ENCODE measurements at places on chromosomes 5 and 9. TPM values are rescaled to one million over a fixed set of nuclear protein-coding genes. Genes with fewer than 3 reads are reported as not detected.

Gene BRIX1
- total RNA-seq = 24.1 TPM

Gene IFNB1
- not detected for total RNA-seq

Gene CDH6
- 55.5 TPM for total RNA-seq

Gene SLC22A4
- total RNA-seq = 5.4 TPM

Gene ACTBL2
- total RNA-seq = 0.10 TPM

- DNase-seq = no peak
- no peak overlapping the region for H3K4me3 ChIP-seq
- H3K27ac ChIP-seq = no peak overlapping the region
- H3K27me3 ChIP-seq = no peaks in the 10 kb centered on the region
- no peaks in the 10 kb centered on the region for H3K36me3 ChIP-seq
Observed at GRCh38 chr5:152994033-152994680, 496.3 kb upstream of the GRIA1 start.

GRCh38 chr5:35214051-35214450 lies 16.2 kb downstream of the PRLR start:
- no peak overlapping the region for H3K4me3 ChIP-seq
- no peaks in the 10 kb centered on the region for H3K36me3 ChIP-seq
- no peaks in the 10 kb centered on the region for H3K4me1 ChIP-seq

- H3K27ac ChIP-seq = peak overlapping the region; percentile 73
- no peaks in the 10 kb centered on the region for H3K27me3 ChIP-seq
- no peak overlapping the region for H3K4me3 ChIP-seq
- peaks cover 6% of the 10 kb centered on the region for H3K36me3 ChIP-seq
Observed at GRCh38 chr5:159040181-159040580, 59.5 kb downstream of the EBF1 start.

- H3K27ac ChIP-seq = no peak overlapping the region
- H3K4me1 ChIP-seq = peaks cover 27% of the 10 kb centered on the region
Observed at GRCh38 chr5:137200906-137201700, 298.0 kb downstream of the SPOCK1 start.

GRCh38 chr5:55331321-55331720 lies 23.5 kb downstream of the MTREX start:
- no peak for DNase-seq
- H3K36me3 ChIP-seq = peaks cover 15% of the 10 kb centered on the region
- H3K27me3 ChIP-seq = no peaks in the 10 kb centered on the region
- no peak overlapping the region for H3K4me3 ChIP-seq
- H3K27ac ChIP-seq = no peak overlapping the region

DNA sequence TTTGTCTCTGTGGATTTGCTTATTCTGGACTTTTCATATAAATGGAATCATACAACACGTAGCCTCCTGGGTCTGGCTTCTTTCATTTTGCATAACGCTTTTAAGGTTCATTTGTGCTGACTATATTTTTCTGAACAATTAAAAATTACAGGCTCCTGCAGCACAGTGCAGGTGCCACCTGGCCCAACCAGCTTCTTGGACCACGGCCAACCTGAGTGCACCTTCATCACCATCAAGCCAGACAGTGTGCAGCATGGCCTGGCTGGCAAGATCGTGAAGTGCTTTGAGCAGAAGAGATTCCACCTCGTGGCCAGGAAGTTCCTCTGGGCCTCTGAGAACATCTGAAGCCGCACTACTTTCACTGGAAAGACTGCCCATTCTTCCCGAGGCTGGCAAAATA lies 53.5 kb upstream of the COL15A1 start:
- H3K4me1 ChIP-seq = peaks cover 26% of the 10 kb centered on the region
- peaks cover 8% of the 10 kb centered on the region for H3K27me3 ChIP-seq
- no peak for DNase-seq
- no peak overlapping the region for H3K4me3 ChIP-seq
- no peak overlapping the region for H3K27ac ChIP-seq

DNA sequence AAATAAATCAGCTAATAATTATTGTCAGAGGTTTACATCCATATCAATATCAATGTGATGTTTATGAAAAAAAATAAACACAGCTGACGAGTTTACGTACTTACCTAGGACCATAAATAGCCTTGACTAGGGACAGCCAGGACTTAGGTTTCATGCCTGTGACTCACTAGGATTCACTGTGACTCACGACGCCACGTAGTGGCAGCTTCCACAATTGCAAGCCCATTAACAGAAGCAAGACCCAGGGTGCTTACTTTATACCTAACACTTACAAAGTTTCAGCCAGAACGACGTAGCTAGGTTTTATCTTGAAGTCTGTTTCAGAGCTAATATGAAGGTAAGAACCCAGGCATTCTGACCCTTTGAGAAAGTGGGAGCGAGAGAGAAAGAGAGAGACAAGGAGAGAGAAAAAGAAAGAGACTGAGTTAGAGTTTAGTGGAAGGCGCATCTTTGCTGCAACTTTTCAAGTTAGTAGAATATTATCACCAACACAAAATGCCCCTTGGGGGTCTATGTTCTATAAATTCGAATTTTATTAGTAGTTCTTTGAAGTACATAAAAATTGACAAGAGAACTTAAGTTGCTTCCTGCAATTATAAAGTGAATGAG lies 191.2 kb downstream of the GNA14 start:
- H3K36me3 ChIP-seq = no peaks in the 10 kb centered on the region
- no peak overlapping the region for H3K4me3 ChIP-seq
- H3K27me3 ChIP-seq = no peaks in the 10 kb centered on the region
- peaks cover 16% of the 10 kb centered on the region for H3K4me1 ChIP-seq

GRCh38 chr5:22710660-22711059 lies 142.5 kb downstream of the CDH12 start:
- no peak overlapping the region for H3K27ac ChIP-seq
- H3K27me3 ChIP-seq = peaks cover 15% of the 10 kb centered on the region
- no peaks in the 10 kb centered on the region for H3K36me3 ChIP-seq
- H3K4me1 ChIP-seq = no peaks in the 10 kb centered on the region
- no peak overlapping the region for H3K4me3 ChIP-seq
- DNase-seq = no peak

DNA sequence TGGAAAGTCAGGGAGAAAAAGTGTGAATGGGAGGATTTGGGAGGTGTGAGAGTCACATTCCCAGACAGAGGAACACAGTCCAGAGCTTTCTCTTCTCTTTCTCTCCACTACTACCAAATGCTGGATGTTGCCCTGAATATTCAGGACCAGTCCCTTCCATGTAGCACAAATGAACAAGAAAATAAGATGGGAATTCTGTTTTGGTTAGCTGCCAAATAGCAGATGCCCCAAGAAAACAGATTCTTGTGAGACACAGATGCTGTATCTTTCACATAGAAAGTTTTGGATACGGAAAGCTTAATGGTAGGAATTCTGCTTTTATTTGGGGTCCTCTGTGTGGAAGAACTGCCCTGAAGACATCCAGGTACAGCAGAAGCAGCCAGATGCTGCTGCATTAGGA lies 37.8 kb downstream of the PRLR start:
- H3K27ac ChIP-seq = no peak overlapping the region
- peaks cover 57% of the 10 kb centered on the region for H3K27me3 ChIP-seq
- H3K4me1 ChIP-seq = no peaks in the 10 kb centered on the region

- no peak overlapping the region for H3K4me3 ChIP-seq
- no peaks in the 10 kb centered on the region for H3K27me3 ChIP-seq
- no peak overlapping the region for H3K27ac ChIP-seq
Observed at GRCh38 chr5:72661405-72661804, 154.2 kb upstream of the ZNF366 start.

DNA sequence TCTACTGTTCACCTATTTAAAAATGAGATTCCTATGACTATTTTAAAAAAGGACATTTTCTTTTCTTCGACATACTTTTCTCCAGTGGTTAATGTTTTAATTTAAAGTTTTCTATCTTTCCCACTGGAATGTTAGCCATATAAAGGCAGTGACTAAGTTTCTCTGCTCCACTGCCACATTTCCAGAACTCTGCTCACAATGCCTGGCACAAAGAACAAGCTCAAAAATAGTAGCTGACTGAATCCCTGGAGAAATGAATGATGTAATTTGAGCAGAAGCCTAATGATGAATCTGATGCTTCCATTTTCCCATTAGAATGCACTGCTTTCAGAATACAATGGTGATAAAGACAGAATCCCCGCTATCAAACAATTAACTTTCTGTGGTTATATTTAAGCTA lies 817.8 kb downstream of the MTRR start:
- no peaks in the 10 kb centered on the region for H3K27me3 ChIP-seq
- peak overlapping the region; percentile 60 for H3K27ac ChIP-seq
- no peak for DNase-seq
- no peaks in the 10 kb centered on the region for H3K36me3 ChIP-seq
- H3K4me3 ChIP-seq = no peak overlapping the region
- H3K4me1 ChIP-seq = peaks cover 23% of the 10 kb centered on the region

DNA sequence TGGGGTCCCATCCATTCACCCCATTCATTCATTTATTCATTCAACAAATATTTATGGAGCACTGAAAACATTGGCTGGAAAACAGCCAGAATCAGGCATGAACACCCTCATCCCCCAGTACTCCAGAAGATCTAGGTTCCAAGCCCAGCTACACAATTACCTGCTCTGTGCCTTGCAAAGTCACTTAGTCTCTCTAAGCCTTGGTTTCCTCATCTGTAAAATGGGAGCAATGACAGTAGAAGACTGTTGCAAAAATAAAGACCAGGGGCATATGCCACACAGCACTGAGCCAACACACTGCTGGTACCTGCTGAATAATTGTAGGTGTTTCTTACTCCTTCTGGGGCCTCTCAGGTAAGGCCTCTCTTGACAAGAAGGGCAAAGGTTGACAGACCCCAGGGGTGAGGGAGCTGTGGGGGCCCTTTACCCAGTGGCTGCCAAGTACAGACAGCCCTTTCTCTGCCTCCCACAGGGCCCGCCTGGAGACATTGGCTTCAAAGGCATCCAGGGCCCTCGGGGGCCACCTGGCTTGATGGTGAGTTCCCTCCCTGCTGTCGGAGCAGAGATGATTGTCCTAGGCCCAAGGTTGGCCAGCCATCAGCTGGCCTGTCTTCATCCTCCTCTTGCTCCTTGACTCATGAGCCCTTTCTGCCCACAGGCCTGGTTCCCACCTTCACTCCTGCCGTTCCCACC lies 22.6 kb upstream of the ORM1 start:
- no peaks in the 10 kb centered on the region for H3K27me3 ChIP-seq
- DNase-seq = no peak
- H3K36me3 ChIP-seq = peaks cover 24% of the 10 kb centered on the region
- no peak overlapping the region for H3K4me3 ChIP-seq

DNA sequence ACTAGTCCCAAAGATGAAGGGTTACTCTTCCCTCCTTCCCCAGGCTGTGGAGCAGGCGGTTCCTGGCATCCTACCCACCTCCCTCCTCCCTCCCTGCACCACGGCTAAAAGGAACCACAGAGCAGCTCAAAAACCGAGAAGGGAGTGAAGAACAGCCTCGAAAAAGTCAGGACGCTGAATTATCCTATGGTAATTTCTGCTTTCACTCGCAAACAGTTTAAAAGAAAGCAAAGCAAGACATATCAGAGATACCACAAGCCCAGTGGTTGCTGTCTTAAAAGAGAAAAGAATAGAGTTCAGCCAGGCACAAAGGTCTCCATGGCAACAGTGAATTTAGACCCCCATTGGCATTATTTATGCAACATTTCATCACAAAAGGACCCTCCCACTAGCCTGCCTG lies 315.4 kb downstream of the CTNND2 start:
- peaks cover 3% of the 10 kb centered on the region for H3K27me3 ChIP-seq
- H3K36me3 ChIP-seq = no peaks in the 10 kb centered on the region
- no peak overlapping the region for H3K4me3 ChIP-seq
- peak overlapping the region; percentile 61 for H3K27ac ChIP-seq

DNA sequence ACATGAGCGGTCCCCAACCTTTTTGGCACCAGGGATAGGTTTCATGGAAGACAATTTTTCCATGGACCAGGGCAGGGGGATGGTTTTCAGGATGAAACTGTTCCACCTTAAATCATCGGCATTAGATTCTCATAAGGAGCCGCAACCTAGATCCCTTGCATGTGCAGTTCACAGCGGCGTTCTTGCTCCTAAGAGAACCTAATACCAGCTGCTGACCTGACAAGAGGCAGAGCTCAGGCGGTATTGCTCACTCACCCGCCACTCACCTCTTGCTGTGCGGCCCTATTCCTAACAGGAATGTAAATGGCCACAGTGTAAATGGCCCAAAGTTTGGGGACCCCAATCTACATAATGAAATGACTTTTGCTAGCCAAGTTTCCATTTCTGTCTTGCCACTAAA lies 3.1 kb upstream of the PLIN2 start:
- H3K4me1 ChIP-seq = peaks cover 35% of the 10 kb centered on the region
- no peaks in the 10 kb centered on the region for H3K36me3 ChIP-seq
- no peaks in the 10 kb centered on the region for H3K27me3 ChIP-seq
- H3K4me3 ChIP-seq = no peak overlapping the region
- no peak for DNase-seq

- no peak overlapping the region for H3K4me3 ChIP-seq
- DNase-seq = peak; percentile 92
- H3K36me3 ChIP-seq = peaks cover 2% of the 10 kb centered on the region
- peaks cover 3% of the 10 kb centered on the region for H3K4me1 ChIP-seq
Observed at GRCh38 chr5:63961125-63961597, 1.1 kb downstream of the HTR1A start.

- H3K27ac ChIP-seq = peak overlapping the region; percentile 64
- no peak for DNase-seq
- H3K27me3 ChIP-seq = no peaks in the 10 kb centered on the region
- H3K4me3 ChIP-seq = no peak overlapping the region
Observed at GRCh38 chr5:38835887-38836286, 9.9 kb upstream of the OSMR start.

- no peak overlapping the region for H3K27ac ChIP-seq
- no peak for DNase-seq
- no peaks in the 10 kb centered on the region for H3K36me3 ChIP-seq
- peaks cover 23% of the 10 kb centered on the region for H3K27me3 ChIP-seq
Observed at GRCh38 chr5:6482735-6483134, 34.1 kb downstream of the UBE2QL1 start.

- H3K27ac ChIP-seq = no peak overlapping the region
- DNase-seq = no peak
Observed at GRCh38 chr5:95374061-95374460, 17.1 kb upstream of the FAM81B start.

DNA sequence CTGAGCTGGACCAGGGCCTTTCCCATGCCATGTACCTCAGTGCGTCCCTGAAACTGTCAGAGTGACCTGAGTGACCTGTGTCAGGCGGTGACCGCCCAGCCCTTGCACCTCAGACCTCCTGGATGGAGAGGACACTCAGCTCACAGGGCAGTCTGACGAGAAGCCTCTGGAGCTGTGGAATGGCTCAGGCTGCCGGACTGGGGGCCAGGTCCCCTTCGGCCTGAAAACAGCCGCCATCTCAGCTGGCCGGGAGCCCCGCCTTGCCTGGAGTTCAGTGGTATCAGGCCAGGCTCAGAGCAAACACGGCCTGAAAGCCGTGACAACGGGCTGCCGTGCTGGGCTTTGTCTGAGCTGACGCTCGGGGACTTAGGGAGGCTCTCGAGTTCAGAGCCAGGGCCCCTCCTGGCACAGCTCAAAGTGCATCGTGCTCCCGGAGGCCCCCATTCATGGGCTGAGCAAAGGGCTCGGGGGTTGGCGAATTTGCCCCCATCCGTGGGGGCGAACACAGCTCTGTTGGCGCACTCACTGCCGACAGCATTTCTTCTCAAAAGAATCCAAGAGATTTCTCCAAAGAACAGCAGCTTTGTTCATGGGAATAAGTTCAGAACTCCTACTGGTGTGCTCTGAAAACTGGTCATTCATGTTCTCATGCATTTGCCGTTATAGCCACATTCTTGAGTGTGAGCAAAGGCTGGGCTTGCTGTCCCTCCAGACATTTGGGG lies 8.4 kb upstream of the SLC9A3 start:
- no peak overlapping the region for H3K4me3 ChIP-seq
- H3K36me3 ChIP-seq = peaks cover 1% of the 10 kb centered on the region
- H3K27me3 ChIP-seq = peaks cover 47% of the 10 kb centered on the region
- H3K4me1 ChIP-seq = no peaks in the 10 kb centered on the region
- DNase-seq = peak; percentile 75
- H3K27ac ChIP-seq = no peak overlapping the region

Data from chondrocyte (in vitro differentiated cells).